NCI-H1694 treated with DMSO at 0.1 percent for 48 hours (cell line): ENCODE measurements at places on chromosomes 3 and 15.

- no peak for DNase-seq
Observed at GRCh38 chr15:65263313-65263712, 23.4 kb downstream of the PARP16 start.

DNA sequence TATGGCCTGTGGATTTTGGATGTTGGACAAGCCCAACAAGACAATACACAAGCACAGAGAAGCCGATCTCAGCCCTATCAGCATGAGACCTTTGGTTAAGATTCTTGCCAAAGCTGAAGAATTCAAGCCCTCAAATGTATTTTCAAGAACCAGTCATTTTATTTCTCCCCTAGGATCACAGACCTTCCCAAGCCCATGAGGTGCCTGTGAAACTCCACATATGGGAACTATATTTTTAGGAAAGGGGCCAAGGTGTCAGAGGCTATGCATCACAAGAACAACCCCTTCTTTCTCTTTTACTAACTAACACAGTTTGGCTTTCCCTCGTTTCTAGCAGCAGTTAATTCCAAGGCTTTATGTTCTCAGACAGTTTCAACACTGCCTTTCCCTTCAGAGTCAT is 364.5 kb downstream of the MAGI1 start:
- DNase-seq, result no peak

DNA sequence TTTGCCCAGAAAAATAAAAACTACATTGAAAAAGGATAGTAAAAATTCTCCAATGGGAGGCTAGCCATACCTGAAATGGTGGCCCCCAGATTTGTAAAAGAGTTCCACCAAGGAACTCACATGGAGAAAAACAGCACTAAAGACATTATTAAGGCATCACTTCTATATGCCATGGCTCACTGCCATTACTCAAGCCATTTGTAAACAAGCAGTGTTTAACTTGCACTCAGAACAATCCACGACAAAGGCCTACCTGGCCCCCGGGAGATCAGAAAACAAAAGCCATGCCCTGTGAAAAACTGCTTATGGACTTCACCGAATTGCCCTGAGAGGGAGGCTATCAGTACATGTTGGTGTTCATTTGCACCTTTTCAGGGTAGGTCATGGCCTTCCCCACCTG is 19.6 kb downstream of the CCR8 start:
- no peak for DNase-seq

DNA sequence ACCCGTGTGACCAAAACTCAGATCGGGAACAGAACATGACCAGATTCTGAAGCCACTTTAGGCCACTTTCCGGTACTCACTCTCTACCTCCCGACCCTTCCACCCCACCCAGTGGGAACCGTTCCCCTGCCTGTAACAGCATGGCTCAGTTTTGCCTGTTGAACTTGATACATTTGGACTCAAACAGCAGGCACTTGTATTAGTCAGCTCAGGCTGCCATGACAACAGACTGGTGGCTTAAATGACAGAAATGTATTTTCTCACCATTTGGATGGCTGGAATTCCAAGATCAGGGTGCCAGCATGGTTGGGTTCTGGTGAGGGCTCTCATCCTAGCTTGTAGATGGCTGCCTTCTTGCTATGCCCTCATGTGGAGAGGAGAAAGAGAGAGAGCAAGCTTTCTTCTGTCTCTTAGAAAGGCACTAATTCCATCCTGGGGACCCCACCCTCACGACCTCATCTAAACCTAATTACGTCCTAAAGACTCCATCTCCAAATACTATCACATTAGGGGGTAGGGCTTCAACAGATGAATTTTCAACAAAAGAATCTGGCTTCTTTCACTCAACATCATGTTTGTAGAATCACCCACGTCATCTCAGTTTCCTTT is 9.3 kb upstream of the SSUH2 start:
- no peak for DNase-seq

- no peak for DNase-seq
Observed at GRCh38 chr3:13322324-13322723, 97.8 kb downstream of the NUP210 start.

- DNase-seq, result no peak
Observed at GRCh38 chr3:8532251-8532871, 30.7 kb downstream of the LMCD1 start.

- no peak for DNase-seq
Observed at GRCh38 chr15:79311901-79312553, 1.1 kb downstream of the TMED3 start.
